Stimulated activated CD4-positive, alpha-beta T cell treated with anti-CD3 and anti-CD28 coated beads, TNF-alpha, amount 100 ng/mL, for 24 hours (primary cell): ENCODE measurements at places on chromosomes 1 and 21.

GRCh38 chr1:182348961-182349747 is 42.4 kb downstream of the GLUL start:
- no peak for DNase-seq

GRCh38 chr21:32726839-32727686 is 750 bp downstream of the SYNJ1 start:
- no peak for DNase-seq

DNA sequence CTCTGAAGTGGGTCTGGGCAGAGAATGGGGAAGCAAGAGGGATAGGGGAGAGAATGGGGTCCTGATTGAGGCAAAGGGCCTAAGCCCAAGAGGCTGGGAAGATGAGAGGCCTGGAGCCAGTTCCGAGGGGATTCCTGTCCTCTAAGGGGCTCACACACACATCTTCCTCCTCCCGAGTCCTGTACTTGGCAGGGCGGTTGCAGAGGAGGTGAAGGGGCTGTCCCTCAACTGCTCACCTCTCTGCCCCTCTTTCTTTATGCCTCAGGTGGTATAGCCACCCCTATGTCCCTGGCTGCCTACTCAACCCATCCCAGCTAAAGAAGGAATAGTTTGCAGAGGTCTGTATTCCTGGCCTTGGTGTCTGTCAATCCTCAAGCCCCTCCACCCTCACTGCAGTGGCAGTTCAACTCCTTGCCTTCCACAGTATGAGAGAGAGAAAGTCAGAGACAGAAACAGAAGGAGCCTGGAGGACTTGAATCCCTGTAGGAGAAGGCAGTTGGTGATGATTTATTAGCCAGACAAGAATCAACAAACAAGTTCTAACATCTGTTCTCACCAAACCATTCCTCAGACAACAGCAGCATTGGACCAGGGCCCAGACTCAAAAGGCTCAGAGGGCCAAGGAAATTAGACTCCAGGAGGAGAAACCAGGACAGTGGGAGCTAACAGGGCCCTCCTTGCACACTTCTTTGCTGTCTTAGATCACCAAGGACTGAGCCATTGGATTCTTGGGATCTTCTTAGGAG is 10.7 kb downstream of the SH2D2A start:
- no peak for DNase-seq

- no peak for DNase-seq
Measured at GRCh38 chr1:101119289-101119688, 93.7 kb upstream of the DPH5 start.

- DNase-seq, result no peak
Measured at GRCh38 chr1:20250340-20250989, 40.2 kb upstream of the VWA5B1 start.

GRCh38 chr1:226646026-226646869 is 92.8 kb downstream of the ITPKB start:
- DNase-seq, result no peak

DNA sequence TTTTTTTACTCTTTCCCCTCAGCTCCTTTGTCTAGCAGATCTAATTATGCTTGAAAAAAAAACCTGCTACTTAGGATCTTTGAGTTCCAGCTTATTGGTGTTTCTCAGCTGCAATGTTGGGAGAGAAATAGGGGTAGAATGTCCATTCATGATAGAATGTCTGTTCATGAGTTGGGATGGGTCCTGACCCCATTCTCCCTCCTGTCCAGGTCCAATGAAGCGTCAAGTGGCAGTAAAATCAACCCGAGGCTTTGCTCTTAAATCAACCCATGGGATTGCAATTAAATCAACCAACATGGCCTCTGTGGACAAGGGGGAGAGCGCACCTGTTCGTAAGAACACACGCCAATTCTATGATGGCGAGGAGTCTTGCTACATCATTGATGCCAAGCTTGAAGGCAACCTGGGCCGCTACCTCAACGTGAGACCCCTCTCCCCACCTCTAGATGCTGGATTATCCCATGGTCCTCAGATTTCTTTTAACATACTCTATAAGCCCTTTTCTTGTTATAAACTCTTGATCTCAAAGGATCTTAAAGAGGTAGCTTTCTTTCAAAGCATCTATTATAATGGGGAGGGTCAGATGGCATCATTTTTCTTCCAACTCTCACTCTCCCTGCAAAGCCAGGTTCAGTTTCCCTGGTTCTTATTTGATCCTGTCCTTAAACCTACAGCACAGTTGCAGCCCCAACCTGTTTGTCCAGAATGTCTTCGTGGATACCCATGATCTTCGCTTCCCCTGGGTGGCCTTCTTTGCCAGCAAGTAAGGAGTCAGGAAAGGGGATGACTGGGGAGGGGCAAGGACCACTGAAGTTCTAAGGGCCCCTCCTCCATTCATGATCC is 11.1 kb downstream of the CERS2 start:
- no peak for DNase-seq

- DNase-seq, result no peak
Measured at GRCh38 chr21:42381347-42381984, 14.4 kb downstream of the TMPRSS3 start.

DNA sequence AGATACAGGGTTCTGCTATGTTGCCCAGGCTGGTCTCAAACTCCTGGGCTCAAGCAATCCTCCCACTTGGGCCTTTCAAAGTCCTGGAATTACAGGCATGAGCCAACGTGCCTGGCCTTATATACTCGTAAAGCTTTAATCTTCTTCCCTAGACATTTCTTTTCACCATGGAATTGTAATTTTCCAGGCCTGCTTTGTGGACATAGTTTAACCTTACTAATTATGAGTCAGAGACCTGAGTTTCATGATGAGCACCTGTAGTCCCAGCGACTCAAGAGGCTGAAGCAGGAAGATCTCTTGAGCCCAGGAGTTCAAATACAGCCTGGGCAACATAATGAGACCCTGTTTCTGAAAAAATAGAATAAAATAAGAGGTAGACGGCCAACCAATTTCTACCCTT is 12.3 kb downstream of the PATJ start:
- DNase-seq, result no peak

GRCh38 chr21:42624095-42624790 is 29.2 kb upstream of the PDE9A start:
- no peak for DNase-seq

- DNase-seq, result peak; percentile 4
Measured at GRCh38 chr1:158177700-158178450, 2.8 kb upstream of the CD1D start.

DNA sequence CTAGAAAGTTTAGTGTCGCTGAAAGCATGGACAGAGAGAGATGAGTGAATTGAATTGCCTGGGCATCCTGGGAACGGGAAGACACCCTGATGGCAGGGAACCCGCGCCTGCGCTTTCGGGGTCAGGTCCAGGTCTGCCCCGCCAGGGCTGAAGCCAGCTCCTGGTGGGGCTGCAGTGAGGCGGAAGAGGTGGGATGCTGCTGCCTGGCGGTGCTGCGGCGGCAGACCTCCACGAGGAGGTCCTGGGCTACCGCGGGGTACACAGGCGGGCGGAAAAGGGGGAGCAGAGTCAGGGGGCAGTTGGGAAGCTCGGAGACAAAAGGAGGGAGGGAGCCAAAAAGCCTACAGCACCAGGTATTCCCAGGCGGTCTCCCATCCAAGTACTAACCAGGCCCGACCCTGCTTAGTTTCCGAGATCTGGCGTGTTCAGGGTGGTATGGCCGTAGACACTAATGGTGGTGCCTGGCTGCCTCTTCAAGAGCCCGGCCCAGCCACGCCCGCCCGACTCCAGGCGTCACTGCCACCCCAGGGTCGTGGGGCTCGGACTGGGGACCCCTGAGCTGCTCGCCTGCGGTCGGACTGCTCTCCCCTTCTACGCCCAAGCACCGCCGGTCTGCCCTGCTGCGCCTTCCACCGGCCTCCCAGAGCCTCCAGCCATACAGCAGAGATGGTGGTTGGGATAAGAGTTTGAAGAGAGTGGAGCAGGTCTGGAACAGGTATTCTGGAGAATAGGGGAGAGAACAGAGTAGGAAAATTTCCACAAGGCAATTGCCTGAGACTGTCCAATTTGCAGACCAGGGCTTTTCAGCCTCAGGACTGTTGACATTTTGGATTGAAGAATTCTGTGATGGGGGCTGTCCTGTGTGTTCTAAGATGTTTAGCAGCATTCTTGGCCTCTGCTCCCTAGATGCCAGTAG is 46.1 kb downstream of the MDM4 start:
- DNase-seq, result no peak

- DNase-seq, result no peak
Measured at GRCh38 chr1:228059634-228060457, 22.7 kb upstream of the ARF1 start.

DNA sequence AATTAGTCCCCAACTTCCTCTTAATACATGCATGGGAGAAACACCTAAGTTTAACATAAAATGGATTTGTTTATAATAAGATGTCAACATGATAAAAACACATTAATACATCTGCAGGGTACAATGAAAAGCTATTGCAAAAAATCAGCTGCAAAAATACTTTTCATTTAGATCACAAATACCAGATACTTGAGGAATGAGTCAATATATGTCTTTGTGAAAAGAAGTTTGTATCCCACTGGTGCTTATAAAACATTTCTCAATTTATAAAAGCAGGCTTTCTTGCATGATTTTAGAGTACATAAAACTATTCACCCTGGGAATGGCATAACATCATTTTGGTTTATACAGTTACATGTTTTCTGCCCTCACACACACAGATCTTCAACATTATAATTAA is 18.6 kb upstream of the PRKAA2 start:
- DNase-seq, result no peak

DNA sequence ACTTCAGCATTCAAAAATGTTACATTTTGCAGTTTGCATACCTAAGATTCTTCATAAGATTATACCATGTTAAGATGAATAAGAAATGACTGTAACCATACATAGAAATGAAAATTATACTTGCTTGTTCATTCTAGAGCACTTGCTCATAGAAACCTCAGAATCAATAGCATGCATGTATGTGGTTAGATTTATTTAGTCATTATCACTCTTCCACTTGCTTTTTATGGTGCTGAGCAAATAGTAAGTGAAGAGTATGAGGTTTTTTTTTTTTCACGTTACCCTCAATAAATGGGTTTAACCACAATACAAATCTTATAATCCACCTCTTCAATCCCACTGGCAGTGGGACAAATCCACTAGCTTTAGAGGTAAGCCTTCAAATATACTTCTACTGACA is 84.7 kb downstream of the LRRC53 start:
- DNase-seq, result no peak

- peak; percentile 19 for DNase-seq
Measured at GRCh38 chr1:91166106-91166712, 144.4 kb upstream of the ZNF644 start.

- DNase-seq, result no peak
Measured at GRCh38 chr1:234554698-234555311, 55.2 kb downstream of the IRF2BP2 start.

GRCh38 chr1:92315766-92316599 is 17.1 kb downstream of the RPAP2 start:
- no peak for DNase-seq

GRCh38 chr1:206859082-206859521 is 6.3 kb upstream of the IL20 start:
- no peak for DNase-seq

DNA sequence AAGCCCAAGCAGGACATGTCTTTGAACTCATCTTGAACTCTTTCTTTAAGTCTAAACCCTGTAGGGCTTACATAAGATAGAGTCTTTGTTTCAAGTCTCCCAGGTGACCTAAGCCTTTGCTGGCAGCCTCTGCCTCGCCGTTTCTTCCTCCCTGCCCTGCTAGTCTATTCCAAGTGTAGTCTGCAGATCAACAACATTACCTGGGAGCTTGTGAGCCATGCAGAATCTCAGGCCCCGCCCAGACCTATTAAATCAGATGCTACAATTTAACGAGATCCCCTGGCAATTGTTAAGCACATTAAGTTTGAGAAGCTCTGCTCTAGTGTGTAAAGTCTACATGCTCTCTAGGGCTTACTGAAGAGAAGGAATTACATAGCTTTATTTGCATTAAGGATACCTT is 271.6 kb downstream of the PBX1 start:
- DNase-seq, result no peak

GRCh38 chr21:25420831-25421230 is 186.4 kb downstream of the MRPL39 start:
- DNase-seq, result no peak

- DNase-seq, result no peak
Measured at GRCh38 chr1:183414365-183414764, 3.8 kb downstream of the NMNAT2 start.

DNA sequence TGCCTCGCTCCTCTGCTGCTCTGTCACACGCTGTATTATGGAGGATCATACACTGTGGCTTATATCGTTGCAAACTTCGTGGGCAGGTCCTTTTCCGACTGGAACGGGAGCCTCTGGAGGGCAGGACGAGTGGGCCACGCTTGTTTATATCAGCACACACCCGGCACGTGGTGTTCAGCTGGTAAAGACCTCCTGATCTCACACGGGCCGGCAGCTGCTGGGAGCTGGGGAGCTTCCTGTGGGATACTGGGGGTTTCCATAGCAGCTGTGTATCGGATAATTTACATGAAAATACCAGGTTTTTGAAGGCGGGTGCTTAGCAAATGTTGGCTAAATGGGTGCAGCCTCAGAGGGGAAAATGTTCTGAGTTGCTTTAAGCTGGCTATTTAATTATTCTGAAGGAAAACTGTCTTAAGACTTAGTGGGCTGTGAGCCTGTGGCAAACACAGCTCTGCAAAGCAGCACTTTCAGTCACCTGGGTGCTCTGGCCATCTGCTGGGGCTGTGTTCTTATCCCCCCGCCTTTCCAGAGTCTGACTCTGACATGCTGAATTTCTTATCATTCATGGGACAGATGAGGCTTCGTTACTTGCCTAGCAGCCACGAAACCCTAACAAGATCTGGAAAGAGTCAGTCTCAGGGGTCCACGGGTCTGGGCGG is 103.6 kb upstream of the GCLM start:
- DNase-seq, result no peak

DNA sequence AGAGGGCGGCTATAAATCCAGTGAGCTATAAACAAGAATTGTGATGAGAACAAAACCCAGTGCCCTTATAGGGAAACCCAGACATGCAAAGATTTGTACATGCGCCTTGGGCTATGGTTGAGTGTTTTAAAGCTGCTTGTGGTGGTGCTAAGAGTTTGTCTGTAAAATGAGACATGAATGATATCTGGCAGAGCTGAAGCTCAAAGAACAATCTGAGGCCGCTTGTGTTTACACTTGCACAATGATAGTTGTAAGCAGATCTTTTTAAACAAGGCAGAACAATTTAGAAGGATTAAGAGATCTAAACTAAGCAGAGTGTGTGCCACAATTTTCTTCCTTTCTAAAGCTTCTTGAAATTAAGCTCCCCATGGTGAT is 80.4 kb upstream of the ADAMTS5 start:
- DNase-seq, result no peak

- DNase-seq, result no peak
Measured at GRCh38 chr1:22932803-22933470, 39.7 kb downstream of the LACTBL1 start.

GRCh38 chr1:101311146-101311920 is 74.5 kb downstream of the S1PR1 start:
- DNase-seq, result no peak
